ENCODE measurements at places on chromosomes 7 and 10. TPM values are rescaled to one million over a fixed set of nuclear protein-coding genes. Genes with fewer than 3 reads are reported as not detected.
A peak's percentile ranks its signal among the peaks of the same experiment; 100 is the strongest.

- peaks cover 7% of the 10 kb centered on the region for H3K36me3 ChIP-seq
- H3K4me1 ChIP-seq = peaks cover 9% of the 10 kb centered on the region
- DNase-seq = no peak
- no peak overlapping the region for H3K27ac ChIP-seq
- no peaks in the 10 kb centered on the region for H3K27me3 ChIP-seq
- no peak overlapping the region for H3K4me3 ChIP-seq
Measured at GRCh38 chr7:16590424-16590823, 55.1 kb downstream of the ANKMY2 start.

DNA sequence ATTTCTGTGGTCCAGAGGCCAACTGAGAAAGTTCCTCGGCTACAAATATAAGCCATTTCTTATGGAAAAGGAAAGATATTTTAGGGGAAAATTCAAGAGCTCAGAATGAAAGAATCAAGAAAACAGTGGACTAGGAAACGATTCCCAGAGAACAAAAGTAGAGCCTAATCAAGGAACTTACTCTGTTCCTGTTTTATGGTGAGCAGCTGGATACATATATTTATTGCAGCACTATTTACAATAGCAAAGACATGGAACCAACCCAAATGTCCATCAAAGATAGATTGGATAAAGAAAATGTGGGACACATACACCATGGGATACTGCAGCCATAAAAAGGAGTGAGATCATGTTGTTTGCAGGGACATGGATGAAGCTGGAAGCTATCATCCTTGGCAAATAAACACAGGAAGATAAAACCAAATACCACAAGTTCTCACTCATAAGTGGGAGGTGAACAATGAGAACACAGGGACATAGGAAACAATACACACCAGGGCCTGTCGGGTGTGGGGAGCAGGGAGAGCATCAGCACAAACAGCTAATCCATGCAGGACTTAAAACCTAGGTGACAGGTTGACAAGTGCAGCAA lies 298.7 kb downstream of the THSD7A start:
- H3K27ac ChIP-seq = no peak overlapping the region
- DNase-seq = no peak
- peaks cover 8% of the 10 kb centered on the region for H3K36me3 ChIP-seq
- H3K4me1 ChIP-seq = no peaks in the 10 kb centered on the region
- no peaks in the 10 kb centered on the region for H3K27me3 ChIP-seq
- H3K4me3 ChIP-seq = no peak overlapping the region

Gene HMX3
- not detected for total RNA-seq

GRCh38 chr10:103616705-103617601 lies 123.4 kb downstream of the NEURL1 start:
- H3K4me1 ChIP-seq = peaks cover 15% of the 10 kb centered on the region
- H3K36me3 ChIP-seq = peaks cover 7% of the 10 kb centered on the region
- H3K4me3 ChIP-seq = no peak overlapping the region
- H3K27ac ChIP-seq = peak overlapping the region; percentile 82

Gene CYP3A4
- not detected for total RNA-seq

GRCh38 chr7:68730964-68731363 lies 867.3 kb upstream of the AUTS2 start:
- no peak overlapping the region for H3K27ac ChIP-seq
- DNase-seq = no peak
- H3K4me3 ChIP-seq = no peak overlapping the region
- H3K36me3 ChIP-seq = no peaks in the 10 kb centered on the region

DNA sequence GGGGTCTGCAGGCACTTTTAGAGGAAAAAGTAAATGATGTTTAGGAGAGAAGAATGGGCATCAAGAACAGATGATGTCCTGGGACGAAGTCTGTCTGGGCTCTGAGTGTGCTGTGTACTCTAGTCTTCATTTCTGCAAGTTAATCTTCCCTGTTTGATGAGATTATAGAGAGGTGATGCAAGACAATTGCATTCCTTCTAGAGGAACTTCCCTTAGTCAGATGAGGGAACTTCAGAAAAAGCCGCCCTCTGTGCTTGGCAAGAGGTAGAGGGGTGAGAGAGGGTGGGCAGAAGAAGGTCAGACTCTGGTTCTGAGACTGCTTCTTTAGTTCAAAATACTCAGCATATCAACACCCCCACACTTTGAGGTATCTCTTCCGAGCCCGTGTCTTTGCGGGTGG lies 797.9 kb downstream of the LRMDA start:
- H3K4me1 ChIP-seq = peaks cover 19% of the 10 kb centered on the region
- H3K4me3 ChIP-seq = no peak overlapping the region
- no peak overlapping the region for H3K27ac ChIP-seq
- peaks cover 2% of the 10 kb centered on the region for H3K36me3 ChIP-seq
- DNase-seq = no peak

DNA sequence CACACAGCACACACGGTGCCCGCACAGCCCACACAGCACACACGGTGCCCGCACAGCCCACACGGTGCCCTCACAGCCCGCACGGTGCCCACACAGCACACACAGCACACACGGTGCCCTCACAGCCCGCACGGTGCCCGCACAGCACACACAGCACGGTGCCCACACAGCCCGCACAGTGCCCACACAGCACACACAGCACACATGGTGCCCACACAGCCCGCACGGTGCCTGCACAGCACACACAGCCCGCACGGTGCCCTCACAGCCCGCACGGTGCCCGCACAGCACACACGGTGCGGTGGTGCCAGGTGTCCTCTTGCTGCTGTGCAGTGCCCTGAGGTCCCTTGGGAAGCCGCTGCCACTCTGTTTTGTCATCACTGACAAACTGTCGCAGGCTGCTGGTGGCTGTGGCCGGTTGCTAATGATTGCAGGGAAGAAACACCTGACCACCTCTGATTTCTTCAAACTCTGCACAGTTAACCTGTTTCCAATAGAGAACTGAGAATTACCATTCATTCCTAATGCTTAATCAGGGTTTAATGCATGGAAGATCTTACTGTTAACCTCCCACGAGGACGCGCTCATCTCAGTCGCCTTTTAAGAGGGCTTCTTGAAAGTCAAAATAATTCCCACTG lies 66.9 kb downstream of the GLRX3 start:
- H3K27me3 ChIP-seq = peaks cover 4% of the 10 kb centered on the region
- H3K4me3 ChIP-seq = no peak overlapping the region
- H3K36me3 ChIP-seq = no peaks in the 10 kb centered on the region
- no peak overlapping the region for H3K27ac ChIP-seq
- H3K4me1 ChIP-seq = no peaks in the 10 kb centered on the region

DNA sequence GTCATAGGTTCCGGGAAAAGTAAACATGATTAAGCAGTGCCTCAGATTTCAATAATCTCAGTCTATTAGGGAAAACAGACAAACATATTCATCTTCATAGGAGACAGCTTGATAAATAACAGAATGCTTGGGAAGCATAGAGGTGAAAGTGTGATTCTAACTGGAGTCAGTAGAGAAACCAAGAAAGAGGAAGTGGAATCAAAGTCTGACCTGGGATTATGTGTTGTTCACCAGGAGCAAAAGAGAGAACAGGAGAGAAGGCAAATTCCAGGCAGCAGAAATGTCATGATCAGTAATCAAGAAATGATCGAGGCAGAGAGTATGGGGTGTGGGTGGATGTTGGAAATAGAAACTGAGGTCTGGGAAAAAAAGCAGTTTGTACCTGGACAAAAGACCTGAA lies 43.7 kb downstream of the DGKB start:
- no peak overlapping the region for H3K4me3 ChIP-seq
- H3K4me1 ChIP-seq = no peaks in the 10 kb centered on the region
- H3K27me3 ChIP-seq = no peaks in the 10 kb centered on the region
- H3K36me3 ChIP-seq = no peaks in the 10 kb centered on the region
- H3K27ac ChIP-seq = no peak overlapping the region

- H3K4me3 ChIP-seq = no peak overlapping the region
- H3K4me1 ChIP-seq = peaks cover 3% of the 10 kb centered on the region
- H3K27me3 ChIP-seq = no peaks in the 10 kb centered on the region
- H3K36me3 ChIP-seq = no peaks in the 10 kb centered on the region
- no peak overlapping the region for H3K27ac ChIP-seq
Measured at GRCh38 chr7:41203542-41203941, 499.3 kb downstream of the INHBA start.

Measured in mesothelial cell of epicardium (in vitro differentiated cells).